ENCODE measurements at places on chromosomes 12 and 14. TPM values are rescaled to one million over a fixed set of nuclear protein-coding genes. Genes with fewer than 3 reads are reported as not detected.

- no peak overlapping the region for H3K4me3 ChIP-seq
- no peak overlapping the region for H3K27ac ChIP-seq
- H3K27me3 ChIP-seq, result no peaks in the 10 kb centered on the region
- DNase-seq, result no peak
- H3K36me3 ChIP-seq, result no peaks in the 10 kb centered on the region
- H3K4me1 ChIP-seq, result peaks cover 22% of the 10 kb centered on the region
These were observed 33.2 kb upstream of the LTBP2 start for GRCh38 chr14:74645244-74645643.

The GPR135 gene
- total RNA-seq, result 1.6 TPM

The PSMB5 gene
- 203 TPM for total RNA-seq

GRCh38 chr12:70306676-70307075 lies 59.4 kb upstream of the KCNMB4 start:
- peak overlapping the region; percentile 83 for H3K27ac ChIP-seq
- H3K4me1 ChIP-seq, result peaks cover 11% of the 10 kb centered on the region
- no peaks in the 10 kb centered on the region for H3K27me3 ChIP-seq
- peaks cover 43% of the 10 kb centered on the region for H3K36me3 ChIP-seq

- H3K36me3 ChIP-seq, result peaks cover 23% of the 10 kb centered on the region
- H3K4me1 ChIP-seq, result peaks cover 22% of the 10 kb centered on the region
- H3K27ac ChIP-seq, result no peak overlapping the region
- H3K27me3 ChIP-seq, result no peaks in the 10 kb centered on the region
These were observed 7.8 kb downstream of the NT5DC3 start for GRCh38 chr12:103833095-103833775.

- no peak for DNase-seq
- no peak overlapping the region for H3K27ac ChIP-seq
- peaks cover 29% of the 10 kb centered on the region for H3K36me3 ChIP-seq
- no peaks in the 10 kb centered on the region for H3K4me1 ChIP-seq
- peaks cover 2% of the 10 kb centered on the region for H3K27me3 ChIP-seq
These were observed 118.6 kb downstream of the FUT8 start for GRCh38 chr14:65531148-65531547.

DNA sequence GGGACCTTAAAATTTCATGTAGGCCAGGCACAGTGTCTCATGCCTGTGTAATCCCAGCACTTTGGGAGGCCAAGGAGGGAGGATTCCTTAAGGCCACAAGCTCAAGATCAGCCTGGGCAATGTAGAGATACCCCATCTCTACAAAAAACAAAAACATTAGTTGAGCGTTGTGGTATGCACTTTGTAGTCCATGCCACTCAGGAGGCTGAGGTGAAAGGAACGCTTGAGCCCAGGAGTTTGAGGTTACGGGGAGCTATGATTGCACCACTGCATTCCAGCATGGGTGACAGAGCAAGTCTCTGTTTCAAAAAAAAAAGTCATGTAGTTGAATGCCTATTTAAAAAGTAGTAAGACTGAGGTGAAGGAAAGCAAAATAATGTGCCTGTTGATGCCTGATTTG lies 83.5 kb downstream of the TTC6 start:
- H3K4me3 ChIP-seq, result no peak overlapping the region
- H3K27ac ChIP-seq, result no peak overlapping the region
- H3K4me1 ChIP-seq, result no peaks in the 10 kb centered on the region
- H3K36me3 ChIP-seq, result no peaks in the 10 kb centered on the region
- DNase-seq, result no peak

The TESPA1 gene
- total RNA-seq, result 0.25 TPM

- no peak overlapping the region for H3K27ac ChIP-seq
- H3K27me3 ChIP-seq, result no peaks in the 10 kb centered on the region
- H3K36me3 ChIP-seq, result peaks cover 7% of the 10 kb centered on the region
- H3K4me3 ChIP-seq, result no peak overlapping the region
- peaks cover 37% of the 10 kb centered on the region for H3K4me1 ChIP-seq
- peak; percentile 75 for DNase-seq
These were observed 521 bp downstream of the CDK2AP1 start for GRCh38 chr12:123271001-123271668.

GRCh38 chr14:75277815-75278421 lies 710 bp upstream of the FOS start:
- peaks cover 23% of the 10 kb centered on the region for H3K36me3 ChIP-seq
- DNase-seq, result no peak
- peaks cover 35% of the 10 kb centered on the region for H3K27me3 ChIP-seq
- H3K4me3 ChIP-seq, result peak overlapping the region; percentile 88

DNA sequence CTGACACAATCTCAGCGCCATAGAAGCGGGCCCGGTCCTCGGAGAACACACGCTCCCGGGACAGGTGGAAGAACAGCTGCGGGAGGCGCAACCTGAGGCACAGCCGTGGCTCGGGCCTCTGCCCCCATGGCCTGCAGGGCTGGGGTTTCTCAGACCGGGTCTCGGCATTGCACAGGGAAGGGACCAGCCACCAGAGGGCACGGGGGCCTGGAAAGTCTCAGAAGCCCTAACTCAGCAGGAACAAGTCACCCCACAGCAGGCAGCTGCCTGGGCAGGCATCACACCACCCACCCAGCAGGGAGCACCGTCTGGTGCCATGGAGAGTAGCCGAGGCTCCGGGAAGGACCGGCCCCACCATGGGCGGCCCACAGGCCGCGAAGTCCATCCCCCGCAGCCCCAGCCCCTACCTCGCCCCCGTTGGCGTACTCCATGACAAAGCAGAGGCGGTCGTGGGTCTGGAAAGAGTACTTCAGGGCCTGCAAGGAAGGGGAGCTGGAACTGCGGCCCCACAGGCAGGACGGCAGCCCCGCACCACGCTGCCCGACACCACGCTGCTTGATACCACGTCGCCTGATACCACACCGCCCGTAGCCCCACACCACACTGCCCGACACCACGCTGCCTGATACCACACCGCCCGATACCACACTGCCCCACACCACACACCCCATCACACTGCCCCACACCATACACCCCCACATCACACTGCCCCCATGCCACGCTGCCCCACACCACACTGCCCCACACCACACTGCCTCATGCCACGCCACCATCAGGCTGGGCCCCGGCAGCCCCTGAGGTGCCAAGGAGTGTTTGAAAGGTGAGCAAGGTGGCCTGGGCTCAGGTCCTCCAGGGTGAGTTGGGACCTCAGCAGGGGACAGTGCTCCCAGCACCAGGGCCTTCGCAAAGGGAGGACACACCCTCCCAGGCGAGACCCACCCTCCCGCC lies 20.8 kb downstream of the SIVA1 start:
- no peak for DNase-seq
- no peaks in the 10 kb centered on the region for H3K27me3 ChIP-seq
- no peak overlapping the region for H3K4me3 ChIP-seq
- peaks cover 33% of the 10 kb centered on the region for H3K36me3 ChIP-seq

- H3K36me3 ChIP-seq, result no peaks in the 10 kb centered on the region
- H3K4me1 ChIP-seq, result peaks cover 15% of the 10 kb centered on the region
- no peak overlapping the region for H3K27ac ChIP-seq
- H3K27me3 ChIP-seq, result no peaks in the 10 kb centered on the region
These were observed 998 bp downstream of the HNF1A start for GRCh38 chr12:120979220-120979861.

- peaks cover 14% of the 10 kb centered on the region for H3K4me1 ChIP-seq
- H3K4me3 ChIP-seq, result no peak overlapping the region
- no peak for DNase-seq
- H3K27ac ChIP-seq, result no peak overlapping the region
- H3K36me3 ChIP-seq, result no peaks in the 10 kb centered on the region
These were observed 74.8 kb upstream of the PRMT8 start for GRCh38 chr12:3416159-3416558.

DNA sequence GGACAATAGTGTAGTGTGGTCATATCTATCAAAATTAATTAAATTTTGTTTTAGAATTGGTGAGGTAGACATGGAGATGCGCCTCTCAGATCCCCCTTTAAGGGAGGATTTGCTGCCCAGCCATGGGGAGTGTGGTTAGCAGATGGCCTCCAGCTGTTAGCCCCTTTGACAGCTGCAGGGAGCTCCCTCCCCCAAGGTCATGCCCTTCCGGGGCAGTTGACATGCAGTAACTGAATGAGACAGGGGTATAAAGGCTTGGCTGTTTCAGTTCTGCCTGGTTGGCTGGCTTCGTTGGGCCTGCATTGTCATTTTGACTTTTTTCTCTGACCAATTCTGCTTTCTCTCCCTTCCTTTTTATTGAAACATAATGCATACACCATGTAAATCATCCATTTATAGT lies 291.5 kb upstream of the SRRM4 start:
- H3K27ac ChIP-seq, result no peak overlapping the region
- H3K27me3 ChIP-seq, result no peaks in the 10 kb centered on the region
- H3K4me1 ChIP-seq, result peaks cover 15% of the 10 kb centered on the region
- peak; percentile 14 for DNase-seq
- H3K36me3 ChIP-seq, result no peaks in the 10 kb centered on the region

- H3K4me3 ChIP-seq, result no peak overlapping the region
- H3K27me3 ChIP-seq, result no peaks in the 10 kb centered on the region
- peaks cover 45% of the 10 kb centered on the region for H3K36me3 ChIP-seq
- H3K27ac ChIP-seq, result peak overlapping the region; percentile 1
These were observed 3.2 kb downstream of the WDR89 start for GRCh38 chr14:63638493-63638892.

- no peaks in the 10 kb centered on the region for H3K27me3 ChIP-seq
- peaks cover 10% of the 10 kb centered on the region for H3K4me1 ChIP-seq
- peaks cover 50% of the 10 kb centered on the region for H3K36me3 ChIP-seq
- DNase-seq, result no peak
- no peak overlapping the region for H3K27ac ChIP-seq
These were observed 36.2 kb downstream of the HSP90AA1 start for GRCh38 chr14:102050625-102051024.

The ANKRD33 gene
- total RNA-seq, result 1.7 TPM

GRCh38 chr14:95651821-95652583 lies 34.2 kb upstream of the TCL1B start:
- peaks cover 46% of the 10 kb centered on the region for H3K4me1 ChIP-seq
- DNase-seq, result no peak
- H3K4me3 ChIP-seq, result no peak overlapping the region
